ENCODE measurements at places on chromosomes 2 and 18.

DNA sequence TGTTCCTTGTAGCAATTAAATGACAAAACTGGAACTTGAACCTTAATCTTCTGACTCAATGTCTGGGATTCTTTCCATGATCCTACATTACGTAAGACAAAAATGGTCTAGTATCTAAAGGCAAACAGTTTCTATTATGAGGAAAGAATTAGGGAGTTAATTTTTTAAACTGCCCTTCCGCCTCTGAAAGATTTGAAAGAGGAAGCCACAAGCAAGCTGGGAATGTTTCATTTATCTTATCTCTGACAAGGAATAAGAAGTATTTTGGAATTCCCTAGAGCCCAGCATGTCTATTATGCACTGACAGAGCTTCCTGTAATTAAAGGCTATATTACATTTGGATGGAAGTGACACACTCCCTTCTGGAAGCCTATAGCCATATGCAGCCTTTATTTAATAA, 558.8 kb upstream of the CDH2 start:
- DNase-seq = no peak

DNA sequence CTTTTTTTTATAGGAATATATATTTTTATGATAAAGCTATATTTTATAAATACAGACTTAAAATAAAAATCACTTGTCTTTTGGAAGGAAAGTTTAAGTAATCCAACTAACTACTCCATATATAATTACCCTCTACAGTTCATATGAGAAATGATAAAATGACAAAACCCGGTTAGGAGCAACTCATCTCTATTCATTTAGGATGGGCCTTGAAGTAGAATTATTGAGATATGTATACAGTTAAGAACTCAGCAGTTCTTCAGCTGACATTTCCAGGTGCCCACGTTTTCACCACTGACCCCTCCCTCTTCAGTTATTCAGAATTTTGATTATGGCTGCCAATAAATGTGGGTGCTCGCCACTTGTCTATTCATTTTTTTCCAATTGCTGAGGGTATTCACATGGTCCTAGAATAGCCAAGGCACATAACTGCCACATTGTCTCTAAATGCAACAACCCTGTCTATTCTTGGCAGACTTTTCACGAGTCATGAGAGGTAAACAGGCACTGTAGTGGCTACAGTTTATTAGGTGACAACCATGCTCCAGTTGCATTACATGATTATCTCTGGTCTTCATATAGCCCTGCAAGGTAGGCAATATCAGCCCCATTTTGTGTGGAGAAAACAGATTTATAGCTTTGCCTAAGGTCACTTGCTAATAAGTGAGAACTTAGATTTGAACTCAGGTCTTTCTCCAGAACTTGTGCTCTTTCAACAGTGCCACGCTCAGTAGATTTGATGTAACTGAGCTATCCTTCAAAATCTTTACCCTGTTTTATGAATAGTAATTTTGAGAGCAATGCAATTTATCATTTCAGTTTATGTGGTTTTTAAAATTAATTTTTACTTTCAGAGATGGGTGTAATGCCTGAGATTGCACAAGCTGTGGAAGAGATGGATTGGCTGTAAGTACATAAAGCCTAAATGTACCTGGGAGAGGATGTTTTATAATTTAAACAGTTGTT, 2.9 kb downstream of the DDX1 start:
- no peak for DNase-seq

DNA sequence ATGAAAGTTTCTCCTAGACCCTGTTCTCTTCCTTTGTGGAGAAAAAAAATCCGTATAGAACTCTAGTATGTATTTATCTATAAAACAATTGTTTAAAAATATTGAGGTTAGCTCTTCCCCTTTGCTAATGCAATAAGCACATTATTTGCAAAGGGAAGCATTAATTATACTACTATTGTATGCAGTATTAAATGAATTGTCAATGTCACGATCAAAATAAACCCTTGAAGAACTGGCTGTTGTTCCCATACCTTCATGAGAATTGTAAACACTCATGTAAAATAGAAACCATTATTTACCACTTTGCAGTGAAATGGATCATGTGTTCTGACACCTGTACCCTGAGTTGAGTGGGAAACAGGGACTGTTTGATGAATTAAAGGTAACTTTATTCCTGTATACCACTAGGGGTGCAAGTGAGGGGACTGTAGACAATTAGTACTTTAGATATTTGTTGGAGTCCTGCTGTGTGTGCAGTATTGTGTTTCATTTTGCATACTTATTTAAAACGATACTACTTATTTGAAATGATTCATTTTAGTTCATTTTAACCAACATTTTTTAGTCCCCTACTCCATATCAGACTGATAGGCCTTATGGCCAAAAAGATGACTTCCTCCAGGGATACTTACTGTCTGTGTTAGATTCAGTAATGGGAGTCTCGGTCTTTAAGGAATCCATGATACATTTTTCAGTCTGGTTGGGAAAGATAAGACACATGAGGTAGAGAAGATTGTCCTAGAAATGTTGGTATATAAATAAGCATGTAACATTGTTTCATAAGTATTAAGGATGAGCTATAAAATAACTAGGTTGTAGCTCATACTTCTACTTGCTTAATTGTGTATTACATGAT, 7.9 kb downstream of the PKP4 start:
- DNase-seq = no peak

- no peak for DNase-seq
Observed at GRCh38 chr18:6891788-6892187, 162.3 kb downstream of the ARHGAP28 start.

DNA sequence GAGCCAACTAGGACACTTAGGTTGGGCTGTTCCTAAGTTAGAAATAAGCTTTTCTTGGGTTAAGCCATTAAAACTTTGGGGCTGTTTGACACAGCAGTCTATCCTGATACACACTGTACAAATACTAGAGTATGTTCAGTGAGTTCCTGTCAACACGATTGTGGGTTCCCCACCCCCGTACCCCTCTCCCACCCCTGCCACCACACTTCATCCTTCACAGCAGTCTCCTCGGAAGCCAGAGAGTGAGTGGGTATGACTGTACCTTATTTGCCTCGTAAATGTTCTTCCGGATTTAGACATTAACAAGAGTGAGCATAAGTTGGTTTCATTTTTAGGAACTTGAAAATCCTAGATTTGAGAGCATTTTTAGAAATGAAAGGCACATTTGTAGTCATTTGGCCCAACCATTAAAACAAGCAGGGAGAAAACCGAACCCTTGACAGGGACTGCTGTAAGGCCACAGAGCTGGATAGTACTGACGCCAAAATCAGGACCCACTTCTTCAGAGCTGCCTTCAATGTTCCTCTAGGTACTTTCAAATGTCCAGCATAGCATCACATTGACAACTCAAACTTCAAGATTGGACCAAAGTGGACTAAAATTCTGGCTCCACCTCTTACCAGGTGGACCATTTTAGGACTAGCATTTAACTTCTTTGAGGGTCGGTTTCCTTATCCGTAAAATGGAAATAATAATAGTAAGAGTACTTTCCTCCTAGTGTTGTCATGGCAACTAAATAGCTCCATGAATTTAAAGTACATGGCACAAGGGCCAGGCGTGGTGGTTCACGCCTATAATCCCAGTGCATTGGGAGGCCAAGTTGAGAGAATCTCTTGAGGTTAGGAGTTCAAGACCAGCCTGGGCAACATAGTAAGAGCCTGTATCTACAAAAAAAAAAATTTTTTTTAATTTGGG, 166.3 kb upstream of the SERTAD2 start:
- no peak for DNase-seq

GRCh38 chr2:170883683-170884082, 45.4 kb upstream of the GORASP2 start:
- DNase-seq = no peak

DNA sequence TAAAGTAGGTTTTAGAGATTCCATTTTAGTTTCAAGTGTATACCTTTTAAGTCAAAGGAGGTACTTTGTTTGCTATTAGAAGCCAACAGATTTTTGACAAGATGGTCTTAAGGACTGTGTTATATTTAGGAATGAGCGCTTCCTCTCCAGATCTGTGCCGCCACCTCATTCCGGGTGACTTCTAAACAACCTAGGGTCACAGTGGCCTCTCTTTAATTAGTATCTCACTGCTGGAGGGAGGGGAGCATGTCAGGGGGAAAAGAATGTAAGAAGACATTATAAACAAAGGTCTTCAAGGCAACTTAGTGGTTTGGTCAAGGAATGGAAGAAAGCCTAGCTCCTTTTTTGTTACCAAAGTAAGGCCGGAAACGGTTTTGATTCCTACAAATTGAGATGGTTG, 67.0 kb downstream of the RBMS1 start:
- DNase-seq = no peak

GRCh38 chr18:7575465-7576028, 8.4 kb downstream of the PTPRM start:
- DNase-seq = no peak

DNA sequence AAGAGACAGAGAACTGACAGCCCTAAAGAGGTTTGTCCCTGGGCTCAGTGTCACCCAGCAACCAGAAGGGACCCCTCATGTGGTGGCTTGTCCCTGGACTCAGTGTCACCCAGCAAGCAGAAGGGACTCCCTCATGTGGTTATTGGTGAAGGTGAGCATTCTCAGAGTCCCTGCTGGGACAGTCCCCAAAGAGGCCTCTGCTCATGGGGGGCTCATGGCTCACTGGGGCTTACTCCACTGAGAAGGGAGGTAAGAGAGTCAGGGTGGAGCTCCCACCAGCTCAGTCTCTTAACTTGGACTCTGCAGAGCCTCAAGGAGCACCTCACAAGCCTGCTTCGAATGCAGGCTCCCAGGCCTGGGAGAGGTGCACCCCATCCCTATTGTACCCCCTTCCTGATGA, 145.2 kb upstream of the COPS8 start:
- DNase-seq = no peak

DNA sequence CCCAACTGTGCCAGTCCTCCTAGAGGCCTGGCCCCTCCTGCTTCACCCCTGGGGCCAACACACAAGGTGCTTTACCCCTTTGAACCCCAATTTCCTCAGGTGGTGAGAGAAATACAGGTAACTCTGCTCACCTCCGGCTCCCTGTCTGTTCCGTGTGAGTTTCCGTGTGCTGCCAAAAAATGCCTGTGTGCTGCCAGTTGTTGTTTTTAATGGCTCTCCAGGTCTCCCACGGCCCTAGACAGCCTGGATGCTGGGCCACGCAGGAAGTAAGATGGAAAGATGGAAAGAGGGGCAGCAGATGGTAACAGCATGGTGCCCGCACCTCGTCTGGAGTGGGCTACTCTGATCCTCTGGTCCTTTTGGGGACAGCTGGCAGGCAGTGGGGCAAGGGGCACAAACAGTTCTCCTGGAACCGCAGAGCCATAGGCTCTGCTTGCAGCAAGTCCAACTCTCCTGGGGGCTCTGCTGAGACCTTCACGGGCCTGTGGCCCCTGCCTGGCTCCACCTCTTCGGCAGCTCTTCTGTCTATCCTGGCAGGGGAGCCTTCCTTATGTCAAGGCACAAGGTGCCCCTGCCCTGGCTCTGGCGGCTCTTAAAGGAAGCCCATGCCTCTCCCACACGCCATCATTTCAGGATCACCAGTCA, 4.3 kb upstream of the ARHGEF4 start:
- DNase-seq = no peak

- no peak for DNase-seq
Observed at GRCh38 chr18:65425366-65425765, 325.4 kb upstream of the CDH7 start.

DNA sequence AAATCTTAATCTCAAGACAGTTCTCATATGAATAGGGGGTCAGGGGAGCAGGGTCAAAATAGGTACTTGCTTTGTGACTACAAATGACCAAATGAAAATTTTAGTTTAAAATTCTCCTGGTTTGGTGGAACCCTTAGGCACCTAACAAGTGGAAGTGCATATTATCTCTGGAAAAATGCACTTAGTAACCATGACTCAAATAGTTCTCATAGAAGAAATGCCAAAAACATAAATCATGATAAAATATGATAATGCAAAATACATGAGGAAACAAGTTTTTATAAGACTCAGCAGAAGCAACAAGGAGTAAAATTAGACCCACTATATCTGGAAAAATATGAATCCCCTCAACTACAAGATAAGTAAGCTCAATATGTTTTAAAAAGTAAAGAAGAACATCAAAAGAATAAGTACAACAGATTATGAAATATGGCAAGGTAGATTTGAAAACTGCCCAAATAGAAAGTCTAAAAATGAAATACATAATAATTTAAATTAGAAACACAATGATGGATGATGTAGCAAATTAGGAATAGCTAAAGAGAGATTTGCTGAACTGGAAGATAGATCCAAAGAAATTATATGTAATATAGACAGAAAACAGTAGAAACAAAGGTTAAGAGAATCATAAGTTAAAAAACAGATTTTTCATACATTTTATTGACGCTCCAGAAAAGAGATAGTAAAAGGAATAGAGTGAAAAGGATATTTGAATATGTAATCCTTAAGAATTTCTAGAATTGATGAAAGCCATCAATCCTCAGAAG, 308.3 kb downstream of the SETBP1 start:
- no peak for DNase-seq

DNA sequence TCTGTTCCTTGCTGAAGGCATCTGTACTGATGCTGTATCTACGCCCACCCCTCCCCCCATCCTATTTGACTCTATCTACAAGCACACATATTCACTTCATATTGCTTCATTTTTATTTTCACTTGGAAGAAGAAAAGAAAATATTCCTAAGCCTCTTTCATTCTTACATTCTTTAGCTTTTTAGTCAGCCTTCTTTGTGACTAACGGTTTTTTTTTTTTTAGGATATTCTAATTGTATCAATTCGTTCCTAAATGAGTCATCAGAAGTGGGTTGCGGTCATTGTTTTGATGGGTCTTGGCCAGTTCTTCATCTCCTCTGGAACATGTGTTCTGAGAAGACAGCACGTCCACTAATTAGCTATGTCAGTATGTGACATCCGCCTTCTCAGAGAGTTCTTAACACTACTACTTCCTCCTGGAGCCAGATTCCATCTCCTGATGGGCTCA, 88.7 kb downstream of the MYO1B start:
- no peak for DNase-seq

- no peak for DNase-seq
Observed at GRCh38 chr2:233824373-233824772, 30.0 kb downstream of the HJURP start.

DNA sequence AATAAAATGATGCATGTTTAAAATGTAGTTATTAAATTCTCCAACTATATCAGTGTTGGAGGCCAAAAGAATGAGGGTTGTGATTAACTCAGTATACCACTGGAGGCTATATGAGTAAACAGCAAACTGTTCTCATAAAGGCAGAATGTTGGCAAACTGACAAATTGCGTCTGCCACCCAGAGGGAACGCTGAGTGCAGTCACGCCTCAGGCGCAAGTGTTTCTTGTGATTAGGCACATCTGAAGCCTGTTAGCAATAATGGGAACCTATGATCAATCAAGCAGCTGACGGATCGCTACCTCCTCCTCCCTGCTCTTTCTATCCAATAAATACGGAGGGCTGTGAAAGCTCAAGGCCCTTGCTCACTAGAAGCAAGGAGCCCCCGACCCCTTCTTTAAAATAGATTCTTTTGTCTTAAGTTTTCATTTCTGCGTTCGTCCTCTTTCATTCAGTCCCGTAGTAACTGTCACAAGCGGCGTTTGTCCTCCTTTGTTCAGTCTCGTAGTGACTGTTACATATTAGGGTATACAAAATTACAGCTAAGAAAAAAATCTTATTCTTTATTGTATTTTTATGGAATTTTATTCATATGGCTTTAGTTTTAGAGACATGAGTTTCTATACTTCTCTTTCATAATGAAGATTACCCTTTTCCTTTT, 16.3 kb upstream of the RMND5A start:
- no peak for DNase-seq

Data from stimulated activated CD8-positive, alpha-beta memory T cell treated with anti-CD3 and anti-CD28 coated beads, Interleukin-12 subunit alpha, Interleukin-12 subunit beta, amount 100 ng/mL, for 1 hour (primary cell).